ENCODE measurements at places on chromosomes 7 and 10.

DNA sequence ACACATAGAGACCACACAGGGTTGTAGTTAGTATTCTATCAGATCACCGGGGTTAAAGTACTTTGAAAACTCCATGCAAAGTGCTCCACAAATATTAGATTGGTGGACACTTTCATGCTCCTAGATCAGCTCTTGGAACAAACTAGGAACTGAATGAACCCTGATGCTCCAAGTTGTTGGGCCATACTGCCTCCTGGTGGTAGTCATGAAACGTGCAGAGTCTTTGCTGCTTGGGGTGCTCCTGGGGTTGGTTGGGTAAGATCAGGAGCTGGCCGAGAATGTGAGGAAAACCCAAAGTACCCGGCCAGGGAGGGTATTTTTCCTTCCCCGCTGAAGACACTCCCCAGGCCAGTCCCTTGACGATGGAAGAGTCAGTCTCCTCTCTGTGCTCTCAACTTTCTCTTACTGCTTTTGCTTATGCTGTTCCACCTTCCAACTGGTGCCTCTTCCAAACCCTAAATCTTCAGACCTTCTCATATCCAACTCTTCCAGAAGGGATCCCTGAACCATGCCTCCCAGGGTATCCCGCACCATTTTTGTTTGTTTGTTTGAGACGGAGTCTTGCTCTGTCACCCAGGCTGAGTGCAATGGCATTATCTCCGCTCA, 918 bp upstream of the RPEL1 start:
- DNase-seq = peak; percentile 90

DNA sequence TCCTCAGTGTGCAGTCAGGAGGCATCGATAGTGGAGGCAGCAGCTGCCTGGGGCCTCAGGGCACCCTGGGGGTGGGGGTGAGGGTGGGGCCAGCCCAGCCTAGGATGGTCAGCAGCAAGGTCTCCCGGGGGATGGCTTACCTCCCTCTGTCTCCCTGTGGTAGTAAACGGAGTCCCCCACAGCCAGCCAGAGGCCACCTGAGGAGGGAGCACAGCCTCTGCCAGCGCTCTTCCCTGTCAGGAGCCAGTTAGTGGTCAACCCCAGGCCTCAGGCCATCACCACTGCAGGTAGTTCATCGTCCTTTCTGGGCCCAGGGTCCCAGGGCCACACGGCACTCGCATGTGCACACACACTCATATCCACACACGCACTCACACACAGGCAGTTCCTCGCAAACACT, 22.1 kb downstream of the ACTR1A start:
- no peak for DNase-seq

GRCh38 chr7:7895004-7895650, 73.5 kb upstream of the GLCCI1 start:
- no peak for DNase-seq

DNA sequence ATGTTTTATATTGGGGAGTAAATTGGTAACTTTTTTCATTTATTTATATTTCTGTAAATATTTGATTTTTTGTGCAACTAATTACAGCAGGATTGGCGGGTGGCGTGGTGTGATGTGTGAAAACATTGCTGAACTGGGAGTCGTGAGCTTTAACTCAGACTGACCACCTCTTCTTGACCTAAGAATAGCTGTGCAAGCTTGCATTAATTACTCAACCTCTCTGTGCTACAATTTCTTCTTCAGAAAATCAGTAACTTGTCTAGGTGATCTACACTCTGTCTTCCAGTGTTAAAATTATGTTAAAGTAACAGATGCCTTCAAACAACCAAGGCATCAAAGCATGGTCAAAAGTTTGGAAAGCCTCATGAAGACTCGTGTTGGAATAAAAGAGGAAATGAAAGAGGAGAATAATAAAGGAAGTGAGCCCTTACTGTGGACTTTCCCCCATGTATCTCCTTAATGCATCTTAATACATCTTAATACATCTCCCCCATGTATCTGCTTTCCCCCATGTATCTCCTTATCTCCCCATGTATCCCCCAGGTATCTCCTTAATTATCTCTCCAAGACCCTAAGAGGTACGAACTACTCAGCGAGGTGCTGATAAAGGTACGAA, 71.2 kb downstream of the SVIL start:
- no peak for DNase-seq

DNA sequence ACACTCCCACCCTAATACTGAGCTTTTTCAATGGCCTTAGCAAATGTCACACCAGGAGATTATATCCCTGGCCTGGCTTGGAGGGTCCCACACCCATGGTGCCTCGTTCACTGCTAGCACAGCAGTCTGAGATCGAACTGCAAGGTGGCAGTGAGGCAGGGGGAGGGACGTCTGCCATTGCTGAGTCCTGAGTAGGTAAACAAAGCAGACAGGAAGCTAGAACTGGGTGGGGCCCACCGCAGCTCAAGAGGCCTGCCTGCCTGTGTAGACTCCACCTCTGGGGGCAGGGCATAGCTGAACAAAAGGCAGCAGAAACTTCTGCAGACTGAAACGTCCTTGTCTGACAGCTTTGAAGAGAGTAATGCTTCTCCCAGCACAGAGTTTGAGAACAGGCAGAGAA, 338.9 kb upstream of the MBL2 start:
- no peak for DNase-seq

GRCh38 chr10:82572744-82573143, 697.8 kb downstream of the NRG3 start:
- DNase-seq = no peak

DNA sequence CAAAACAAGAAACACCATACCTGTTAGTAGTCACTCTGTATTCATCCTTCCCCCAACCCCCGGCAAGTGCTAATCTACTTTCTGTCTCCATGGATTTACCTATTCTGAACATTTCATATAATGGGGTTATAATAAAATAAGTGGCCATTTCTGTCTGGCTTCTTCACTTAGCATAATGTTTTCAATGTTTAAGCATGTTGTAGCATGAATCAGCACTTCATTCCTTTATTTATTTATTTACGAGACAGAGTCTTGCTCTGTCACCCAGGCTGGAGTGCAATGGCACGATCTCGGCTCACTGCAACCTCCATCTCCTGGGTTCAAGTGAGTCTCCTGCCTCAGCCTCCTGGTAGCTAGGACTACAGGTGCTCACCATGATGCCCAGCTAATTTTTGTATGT, 69.2 kb downstream of the HIP1 start:
- DNase-seq = no peak

DNA sequence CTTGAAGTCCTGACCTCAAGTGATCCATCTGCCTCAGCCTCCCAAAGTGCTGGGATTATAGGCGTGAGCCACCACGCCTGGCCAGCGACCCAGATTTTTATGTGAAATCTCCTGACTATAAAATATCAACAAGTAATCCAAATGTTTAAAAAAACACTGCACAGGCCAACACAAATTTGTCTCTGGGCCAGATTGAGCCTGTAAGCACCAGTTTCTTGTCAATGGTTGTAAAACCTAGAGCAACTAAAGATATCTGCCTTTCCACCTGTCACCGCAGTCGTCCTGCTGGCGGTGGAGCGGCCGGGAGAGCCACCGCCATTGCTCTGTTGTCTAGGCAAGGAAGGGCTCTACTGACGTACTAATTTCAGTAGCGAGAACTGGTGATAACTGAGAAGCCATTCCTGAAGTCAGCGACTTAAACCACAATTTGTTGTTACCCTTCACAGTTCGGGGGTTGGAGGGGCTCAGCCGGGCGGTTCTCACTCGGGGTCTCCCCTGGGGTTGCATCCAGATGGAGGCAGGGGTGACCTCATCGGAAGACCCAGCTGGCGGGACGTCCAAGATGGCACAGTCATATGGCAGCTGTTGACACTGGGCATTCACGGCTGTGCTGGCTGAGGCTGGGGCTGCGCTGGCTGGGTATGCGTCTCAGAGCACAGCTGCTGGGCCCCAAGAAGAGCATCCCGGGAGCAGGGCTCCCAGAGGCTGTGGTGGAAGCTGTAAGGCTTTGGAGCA, 55.2 kb upstream of the PDGFA start:
- DNase-seq = no peak

DNA sequence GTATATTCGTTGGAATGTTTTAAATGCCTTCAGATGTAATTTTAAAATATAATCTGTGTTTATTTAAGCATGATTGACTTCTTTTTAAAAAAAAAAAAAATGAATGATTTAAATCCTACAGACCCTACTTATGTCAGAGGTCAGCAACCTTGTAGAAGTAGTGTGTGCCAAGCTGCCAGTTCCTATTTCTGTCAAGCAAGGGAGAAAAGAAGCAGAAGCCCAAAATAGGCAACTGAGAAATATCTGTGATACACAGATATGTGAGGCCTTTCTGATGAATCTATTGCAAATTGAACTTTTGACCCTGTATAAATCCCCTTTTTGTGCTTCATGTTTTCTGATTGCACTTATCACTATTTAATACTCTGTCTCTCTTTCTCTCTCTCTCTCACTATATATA, 199.5 kb downstream of the LRRN3 start:
- DNase-seq = no peak

- DNase-seq = no peak
These were observed 38.6 kb downstream of the VOPP1 start for GRCh38 chr7:55533729-55534080.

GRCh38 chr10:132281915-132282666, 25.7 kb downstream of the STK32C start:
- DNase-seq = no peak

- no peak for DNase-seq
These were observed 906.2 kb downstream of the LRMDA start for GRCh38 chr10:76337641-76338040.

GRCh38 chr10:131635564-131636015, 265.2 kb upstream of the PPP2R2D start:
- no peak for DNase-seq

DNA sequence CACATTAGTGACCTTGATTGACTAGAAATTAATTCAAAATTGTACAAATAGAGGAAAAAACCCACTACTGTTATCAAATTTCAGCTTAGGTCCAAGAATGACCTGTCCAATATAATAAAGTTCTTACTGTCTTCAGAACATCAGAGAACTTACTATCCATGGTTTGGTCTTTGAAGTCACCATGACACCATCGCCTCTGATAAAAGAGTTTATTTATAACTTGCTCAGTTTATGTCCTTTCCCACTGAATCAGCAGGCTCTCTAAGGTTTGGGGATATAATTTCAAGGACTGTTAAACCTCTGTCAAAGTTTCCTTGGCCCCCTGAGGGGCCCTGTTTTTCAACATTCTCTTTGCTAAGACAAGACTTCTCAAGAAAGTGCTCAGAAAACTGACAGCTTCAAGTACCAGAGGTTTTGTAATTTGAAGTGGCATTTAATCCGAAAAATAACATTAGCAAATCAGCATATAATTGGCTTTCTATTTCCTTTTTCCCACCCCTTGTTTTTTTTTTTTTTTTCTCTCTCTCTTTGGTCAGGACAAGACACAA, 191.7 kb upstream of the FERD3L start:
- DNase-seq = no peak

DNA sequence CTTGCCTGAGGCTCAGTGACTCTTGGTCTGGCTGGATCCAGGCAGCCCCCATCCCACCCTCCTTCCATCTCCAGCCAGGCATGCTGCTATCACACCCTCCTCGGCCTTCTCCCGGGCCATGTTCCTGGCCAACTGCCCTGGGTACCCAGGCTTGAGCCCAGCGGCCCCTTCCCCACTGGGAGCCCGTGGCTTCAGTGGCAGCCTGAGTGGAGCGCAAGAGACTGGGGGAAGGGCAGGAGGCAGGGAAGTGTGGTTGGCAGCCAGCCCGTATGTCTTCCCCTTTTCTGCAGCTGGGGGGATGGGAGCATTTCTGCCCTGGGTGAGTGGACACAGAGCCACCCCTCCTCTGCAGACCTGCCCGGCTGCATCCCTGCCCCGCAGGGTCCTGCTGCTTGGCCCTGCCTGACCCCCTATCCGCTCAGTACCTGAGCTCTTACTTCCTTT, 148.5 kb downstream of the ARHGAP22 start:
- no peak for DNase-seq

Measured in trophoblast cell (in vitro differentiated cells and primary cell).